DMS 273 treated with DMSO at 0.1 percent for 48 hours (cell line): ENCODE measurements at places on chromosomes 16 and 17.
A peak's percentile ranks its signal among the peaks of the same experiment; 100 is the strongest.

DNA sequence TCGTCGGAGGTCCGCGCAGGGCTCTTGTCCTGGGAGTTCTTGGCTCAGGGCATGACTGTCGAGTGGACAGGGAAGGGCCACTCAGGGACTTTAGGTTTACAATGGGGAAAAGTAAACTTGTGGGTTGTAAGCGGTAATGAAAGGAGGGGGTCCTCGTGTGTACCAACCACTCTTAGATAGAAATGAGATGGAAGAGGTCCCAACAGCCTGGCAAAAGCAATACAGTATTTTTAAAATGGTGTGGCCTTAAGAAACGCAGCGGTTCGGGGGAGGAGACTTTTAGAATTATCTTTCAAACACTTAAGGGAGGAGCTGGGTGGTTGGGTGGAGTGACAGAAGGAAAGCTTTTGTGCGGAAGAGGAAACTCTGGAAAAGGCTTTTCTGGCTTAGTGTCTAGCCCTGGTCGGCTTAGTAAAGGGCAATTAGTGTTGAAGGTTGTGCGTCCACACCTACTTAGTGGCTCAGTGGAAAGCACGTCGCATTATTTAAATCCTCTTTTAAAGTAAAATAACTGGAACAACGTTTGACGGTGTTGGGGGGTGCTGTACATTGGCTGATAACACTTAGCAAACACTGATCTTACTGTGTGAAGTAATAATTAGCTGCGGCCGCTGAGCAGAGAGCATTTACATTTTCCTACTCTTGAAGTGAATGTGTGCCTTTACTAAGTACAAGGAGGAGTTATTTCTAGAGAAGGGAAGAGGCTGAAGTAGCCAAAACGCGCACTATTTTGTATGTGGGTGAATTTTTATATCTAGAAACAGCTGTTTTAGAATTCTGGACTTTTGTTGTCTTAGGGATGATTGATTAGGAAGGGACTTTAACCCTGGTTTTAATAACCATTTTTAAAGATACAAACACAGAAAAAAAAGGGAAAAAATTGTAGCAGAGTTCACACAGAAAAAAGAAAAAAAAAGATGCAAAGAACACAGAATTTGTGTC is 1.0 kb downstream of the WSB1 start:
- DNase-seq: peak; percentile 63

DNA sequence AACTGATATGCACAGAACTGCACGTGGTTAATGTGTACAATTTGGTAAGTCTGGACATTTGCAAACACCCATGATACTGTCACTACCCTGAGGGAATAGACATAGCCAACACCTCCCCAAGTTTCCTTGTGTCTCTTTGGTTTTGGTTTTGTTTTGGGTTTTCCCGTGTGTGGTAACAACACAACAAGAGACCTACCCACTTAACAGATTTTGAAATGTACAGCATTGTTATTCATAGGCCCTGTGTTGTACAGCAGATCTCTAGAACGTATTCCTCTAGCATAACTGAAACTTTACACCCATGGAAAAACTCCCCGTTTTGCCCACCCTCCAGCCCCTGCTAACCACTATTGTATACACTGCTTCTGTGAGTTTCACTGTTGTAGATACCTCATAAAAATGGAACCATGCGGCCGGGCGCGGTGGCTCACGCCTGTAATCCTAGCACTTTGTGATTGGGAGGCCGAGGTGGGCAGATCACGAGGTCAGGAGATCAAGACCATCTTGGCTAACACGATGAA is 76.3 kb upstream of the TBC1D3K start:
- DNase-seq: no peak

DNA sequence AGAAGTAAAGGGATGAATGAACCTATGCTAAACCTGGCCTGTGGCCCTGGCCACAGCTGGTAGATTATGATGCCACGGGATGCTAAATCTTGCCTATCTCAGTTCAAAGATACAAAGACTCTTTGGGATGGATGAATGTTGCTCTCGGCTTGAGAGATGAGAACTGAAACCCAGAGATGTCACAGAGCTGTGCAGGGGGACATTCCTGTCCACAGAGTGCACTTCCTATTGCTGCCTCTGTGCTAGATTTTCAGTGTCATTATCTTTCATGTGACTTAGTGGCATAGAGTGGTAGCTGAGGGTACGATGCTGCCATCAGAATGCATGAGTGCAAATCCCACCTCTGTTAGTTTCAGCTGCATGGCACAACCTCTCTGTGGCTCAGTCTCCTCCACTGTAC is 2.3 kb upstream of the MT1M start:
- no peak for DNase-seq

DNA sequence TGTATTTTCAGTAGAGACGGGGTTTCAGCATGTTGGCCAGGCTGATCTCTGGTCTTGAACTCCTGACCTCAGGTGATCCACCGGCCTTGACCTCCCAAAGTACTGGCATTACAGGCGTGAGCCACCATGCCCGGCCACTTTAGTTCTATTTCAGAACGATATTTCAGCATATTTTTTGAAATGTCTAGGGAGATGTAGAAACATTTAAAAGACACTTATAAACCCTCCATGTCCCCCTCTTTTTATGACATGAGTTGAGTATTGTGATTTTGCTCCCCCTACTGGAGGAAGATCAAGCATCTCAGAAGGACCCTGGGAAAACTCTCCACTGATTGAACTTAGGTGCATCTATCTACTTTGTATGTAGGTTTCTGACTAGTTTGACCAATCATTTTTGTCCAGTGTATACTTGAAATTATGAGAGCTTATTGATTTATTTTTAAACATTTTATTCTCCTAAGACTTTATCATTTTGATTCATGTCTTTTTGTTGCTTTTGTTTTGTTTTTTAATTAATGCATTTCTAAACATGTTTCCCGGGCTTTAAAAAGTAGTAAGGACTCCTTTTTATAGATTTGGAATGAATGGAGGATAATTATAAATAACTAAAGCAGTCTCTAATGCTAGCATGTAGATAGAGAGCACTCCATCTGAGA is 105.1 kb downstream of the CHD9 start:
- DNase-seq: no peak

DNA sequence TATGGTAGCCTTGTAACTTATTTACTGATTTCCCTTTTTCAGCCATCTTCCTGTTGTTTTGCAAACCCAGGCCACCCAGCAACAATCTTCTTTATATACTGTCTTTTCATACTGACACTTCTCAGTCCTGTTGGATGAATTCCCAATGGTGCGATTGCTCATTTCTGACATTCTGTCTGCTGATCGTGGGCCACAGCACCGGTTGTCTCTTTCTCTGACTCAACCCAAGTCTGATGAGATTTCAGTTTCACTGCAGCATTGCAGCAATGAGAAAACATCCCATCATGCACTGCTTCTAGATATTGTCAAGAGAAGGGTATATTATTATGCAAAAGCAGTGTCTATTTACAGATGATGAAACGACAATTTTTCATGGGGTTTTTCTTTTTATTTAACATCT is 349.2 kb upstream of the HSBP1 start:
- no peak for DNase-seq

- DNase-seq: no peak
Observed at GRCh38 chr17:69672924-69673323, 258.4 kb downstream of the MAP2K6 start.

GRCh38 chr17:58302919-58303585 is 22.3 kb upstream of the MPO start:
- DNase-seq: no peak

DNA sequence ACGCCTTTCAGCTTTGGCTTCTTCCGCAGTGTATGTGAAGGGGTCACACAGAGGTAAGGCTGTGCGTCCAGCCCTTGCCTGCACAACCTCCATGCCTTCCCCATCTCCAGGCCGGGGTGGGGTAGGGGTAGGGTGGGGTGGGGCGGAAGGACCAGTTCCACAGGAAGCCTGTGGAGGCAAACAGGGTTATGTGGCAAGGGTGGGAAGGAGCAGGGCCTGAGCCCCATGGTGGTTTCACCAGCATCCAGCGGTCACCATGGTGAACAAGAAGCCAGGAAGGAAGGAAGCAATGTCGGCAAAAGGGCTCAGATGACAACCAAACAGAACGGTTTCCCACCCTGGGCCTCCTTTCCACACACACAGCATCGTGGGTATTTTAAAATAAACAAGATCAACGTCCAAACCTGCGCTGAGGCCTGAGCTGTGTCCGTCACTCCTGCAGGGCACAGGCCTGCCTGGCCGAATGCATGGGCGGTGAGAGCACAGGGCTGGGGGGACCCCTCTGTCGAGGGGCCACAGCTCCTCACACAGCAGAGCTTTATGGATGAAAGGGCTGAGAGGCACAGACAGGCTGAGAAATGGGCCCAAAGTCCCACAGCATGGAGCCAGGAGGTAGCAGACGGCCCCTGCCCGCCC is 80.5 kb downstream of the ZNF778 start:
- no peak for DNase-seq

GRCh38 chr17:37177254-37177870 is 198.4 kb upstream of the C17orf78 start:
- DNase-seq: peak; percentile 2

DNA sequence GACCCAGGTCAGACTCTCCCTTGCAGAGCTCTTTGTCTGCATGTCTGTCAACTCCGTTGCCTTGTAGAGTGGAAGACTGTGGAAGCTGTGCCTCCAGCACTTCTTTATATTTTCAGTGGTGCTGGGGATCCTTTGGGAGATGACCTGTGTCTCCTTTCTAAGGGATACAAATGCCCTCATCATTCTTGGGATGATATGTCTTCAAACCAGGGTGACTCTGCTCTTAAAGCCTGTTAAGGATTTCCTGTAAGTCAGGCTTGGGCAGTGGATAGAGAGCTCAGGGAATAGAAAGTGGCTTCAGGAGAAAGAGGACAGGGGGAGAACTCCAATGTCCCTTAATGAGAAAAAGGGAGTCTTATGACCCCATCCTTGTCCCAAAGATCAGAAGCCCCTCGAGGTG is 1.5 kb downstream of the HOXB3 start:
- no peak for DNase-seq

DNA sequence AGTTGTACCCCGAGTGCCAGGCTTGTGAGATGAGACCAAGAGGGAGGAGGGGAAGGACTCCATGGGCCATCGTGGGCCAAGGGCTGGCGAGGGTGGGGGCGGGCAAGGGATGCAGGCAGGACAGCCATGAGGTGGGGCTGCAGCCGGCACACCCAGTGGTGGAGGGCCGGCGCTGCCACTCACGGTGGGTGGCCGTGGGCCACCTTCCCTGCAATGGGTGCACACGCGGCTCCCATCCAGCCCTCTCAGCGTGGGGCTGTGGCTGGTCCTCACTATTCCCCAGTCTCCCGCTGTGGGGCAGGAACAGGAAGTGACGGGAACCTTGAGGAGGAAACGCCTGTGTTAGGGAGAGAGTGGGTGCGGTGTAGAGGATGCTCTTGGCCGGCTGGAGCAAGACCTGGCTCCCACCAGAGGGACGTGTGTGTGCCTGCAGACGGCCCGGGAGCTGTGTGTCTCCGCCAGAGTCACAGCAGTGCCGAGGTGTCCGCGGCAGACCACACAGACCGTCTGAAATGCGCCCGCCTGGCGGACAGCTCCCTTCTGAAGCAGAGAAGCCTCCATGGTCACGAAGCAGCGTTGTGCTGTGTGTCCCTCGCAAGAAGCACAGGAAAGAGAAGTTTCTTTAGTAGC is 23.6 kb downstream of the CIBAR2 start:
- no peak for DNase-seq

GRCh38 chr16:23524886-23525285 is 14.6 kb upstream of the GGA2 start:
- no peak for DNase-seq

DNA sequence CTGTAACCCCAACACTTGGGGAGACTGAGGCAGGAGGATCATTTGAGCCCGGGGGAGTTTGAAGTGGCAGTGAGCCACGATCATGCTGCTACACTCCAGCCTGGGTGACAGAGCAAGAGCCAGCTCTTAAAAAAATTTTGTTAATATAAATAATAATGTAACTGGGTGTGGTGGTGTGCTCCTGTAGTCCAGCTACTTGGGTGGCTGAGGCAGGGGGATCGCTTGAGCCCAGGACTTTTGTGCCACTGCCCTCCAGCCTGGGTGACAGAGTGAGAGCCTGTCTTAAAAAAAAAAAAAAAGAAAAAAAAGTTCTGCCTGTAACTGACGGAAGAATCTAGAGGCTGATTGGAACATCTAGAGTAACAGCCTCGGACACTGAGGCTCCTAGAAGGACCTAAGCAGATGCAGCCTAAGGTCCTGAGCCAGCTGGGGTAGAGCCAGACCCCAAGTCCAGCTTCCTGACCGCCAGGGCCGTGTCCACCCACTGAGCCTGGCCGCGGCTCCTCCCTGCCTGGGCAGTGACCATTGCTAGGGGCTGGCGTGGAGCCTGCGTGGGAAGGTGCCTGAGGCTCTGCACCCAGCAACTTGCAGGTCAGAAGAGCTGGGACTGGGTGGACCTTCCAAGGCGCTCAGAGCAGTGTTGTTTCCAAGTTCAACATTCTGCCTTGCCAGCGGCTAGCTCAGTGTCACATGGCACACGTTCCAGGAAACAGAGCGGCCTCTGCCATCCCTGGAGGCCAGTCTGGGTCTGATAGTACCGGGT is 209.4 kb upstream of the CIBAR2 start:
- DNase-seq: no peak

- no peak for DNase-seq
Observed at GRCh38 chr17:76792348-76792747, 54.4 kb downstream of the MFSD11 start.

- DNase-seq: no peak
Observed at GRCh38 chr17:47720754-47721533, 12.1 kb upstream of the TBX21 start.

GRCh38 chr16:21120976-21121520 is 29.6 kb downstream of the DNAH3 start:
- DNase-seq: no peak

- DNase-seq: no peak
Observed at GRCh38 chr17:31487063-31487647, 95.7 kb downstream of the RAB11FIP4 start.

DNA sequence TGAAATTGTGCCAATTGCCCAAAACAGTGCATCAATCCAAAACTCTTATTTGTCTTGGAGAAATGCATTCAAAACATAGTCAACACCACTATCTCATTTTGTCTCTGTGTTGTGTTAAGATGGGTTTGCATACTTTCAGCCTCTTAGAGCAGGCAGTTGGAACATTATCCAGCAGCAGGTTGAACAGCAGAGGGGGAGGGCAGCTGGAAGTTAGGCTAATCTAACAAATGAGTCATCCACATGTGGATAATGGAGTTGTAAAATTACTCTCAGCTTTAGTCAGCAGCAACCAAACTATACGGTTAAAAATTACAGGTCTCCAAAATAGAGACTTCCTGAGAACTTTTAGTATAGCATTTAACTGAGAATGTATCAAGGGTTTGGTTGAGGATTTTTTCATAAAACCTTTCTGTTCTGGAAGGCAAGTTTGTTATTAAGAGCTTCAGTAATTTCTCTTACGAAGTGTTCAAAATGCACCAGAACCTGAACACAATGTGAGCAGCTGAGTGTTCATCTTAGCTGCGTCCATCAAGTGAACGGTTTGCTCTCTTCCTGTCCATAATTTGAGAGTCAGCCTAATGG is 46.3 kb downstream of the PRKCA start:
- DNase-seq: peak; percentile 81

- DNase-seq: no peak
Observed at GRCh38 chr17:34313164-34313563, 6.1 kb upstream of the CCL8 start.

DNA sequence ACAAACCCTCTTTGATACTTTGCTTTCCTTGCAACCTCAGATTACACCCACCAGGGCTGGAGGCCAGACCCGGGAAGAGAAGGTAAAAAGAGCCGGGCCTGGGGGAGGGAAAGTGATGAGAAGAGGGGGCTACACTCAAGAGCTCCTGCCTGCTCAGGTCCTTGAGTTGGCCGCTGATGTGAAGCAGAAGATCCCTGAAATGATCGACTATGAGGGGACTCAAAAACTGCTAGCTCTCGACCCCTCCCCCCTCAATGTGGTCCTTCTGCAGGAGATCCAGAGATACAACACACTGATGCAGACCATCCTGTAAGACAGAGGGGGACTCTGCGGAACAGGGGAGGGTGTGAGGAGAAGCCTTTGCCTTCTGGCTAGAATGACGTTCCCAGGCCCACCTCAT is 2.8 kb upstream of the KDM6B start:
- DNase-seq: no peak
